Fibroblast of the conjunctiva (primary cell): ENCODE measurements at places on chromosomes 5 and 9.

- DNase-seq = no peak
Observed at GRCh38 chr5:54561651-54562050, 44.1 kb downstream of the SNX18 start.

GRCh38 chr9:76425677-76426453 lies 31.6 kb upstream of the RFK start:
- DNase-seq = no peak

GRCh38 chr5:159021901-159022556 lies 77.7 kb downstream of the EBF1 start:
- DNase-seq = peak; percentile 83

DNA sequence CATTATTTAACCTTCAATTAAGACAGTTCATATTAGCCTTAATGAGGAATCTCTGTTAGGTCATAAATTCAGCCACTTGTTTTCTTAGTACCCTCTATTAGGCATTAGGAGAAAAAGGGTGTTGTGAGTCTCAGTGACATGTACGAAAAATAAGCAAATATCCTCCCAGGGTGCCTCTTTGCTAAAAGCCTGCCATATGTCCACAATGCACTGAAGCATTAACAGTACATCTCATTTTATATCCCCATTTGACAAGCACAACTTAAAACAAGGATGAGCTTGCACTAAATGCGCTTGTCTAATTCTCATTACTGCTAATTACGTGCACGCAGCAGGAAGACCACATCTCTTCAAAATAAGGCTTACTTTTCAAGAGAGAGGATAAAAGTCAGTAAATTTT lies 48.4 kb upstream of the SRFBP1 start:
- DNase-seq = no peak

DNA sequence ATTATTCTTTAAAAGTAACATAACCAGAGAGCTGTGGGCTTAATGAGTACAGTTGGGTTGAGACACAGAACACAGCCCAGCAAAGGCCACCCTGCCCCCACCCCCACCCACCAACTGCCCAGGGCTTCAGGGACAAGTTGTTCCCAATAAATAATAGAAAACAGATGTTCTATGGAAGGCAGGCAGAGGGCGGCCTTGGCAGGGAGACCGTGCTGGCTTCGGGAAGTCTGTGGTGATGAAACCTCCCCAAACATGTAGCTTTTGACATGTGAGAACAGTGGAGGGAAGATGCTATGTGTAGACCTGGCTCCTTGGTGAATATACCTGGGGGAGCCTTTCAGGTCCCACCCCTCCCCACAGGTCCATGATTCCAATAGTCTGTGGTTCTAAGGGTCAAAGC lies 10.0 kb downstream of the TRAF1 start:
- peak; percentile 94 for DNase-seq

GRCh38 chr9:7145361-7146069 lies 387.7 kb downstream of the KDM4C start:
- no peak for DNase-seq
